Cardiac muscle cell (in vitro differentiated cells and primary cell): ENCODE measurements at places on chromosomes 4 and X.
A peak's percentile ranks its signal among the peaks of the same experiment; 100 is the strongest.

- no peak for DNase-seq
These were observed 323.4 kb downstream of the PCDH7 start for GRCh38 chr4:31043382-31044062.

DNA sequence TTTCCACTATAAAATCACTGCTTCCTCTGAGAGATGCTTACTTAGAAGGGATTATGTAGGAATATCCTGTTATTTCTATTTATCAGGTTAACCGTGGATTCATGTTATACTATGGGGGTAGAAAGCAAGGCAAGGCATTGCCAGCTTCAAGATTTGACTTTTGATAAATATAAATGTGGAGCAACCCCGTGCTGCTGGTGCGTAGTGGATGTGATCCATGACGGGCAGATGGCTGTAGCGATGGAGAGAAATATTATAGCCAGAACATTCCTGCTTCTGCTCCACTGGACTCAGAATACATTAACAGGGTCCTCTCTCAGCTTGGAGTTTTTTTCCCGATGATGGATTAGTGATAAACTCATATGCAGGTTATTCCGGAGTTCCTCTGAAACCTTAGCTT lies 157.6 kb downstream of the TENM3 start:
- DNase-seq: no peak

DNA sequence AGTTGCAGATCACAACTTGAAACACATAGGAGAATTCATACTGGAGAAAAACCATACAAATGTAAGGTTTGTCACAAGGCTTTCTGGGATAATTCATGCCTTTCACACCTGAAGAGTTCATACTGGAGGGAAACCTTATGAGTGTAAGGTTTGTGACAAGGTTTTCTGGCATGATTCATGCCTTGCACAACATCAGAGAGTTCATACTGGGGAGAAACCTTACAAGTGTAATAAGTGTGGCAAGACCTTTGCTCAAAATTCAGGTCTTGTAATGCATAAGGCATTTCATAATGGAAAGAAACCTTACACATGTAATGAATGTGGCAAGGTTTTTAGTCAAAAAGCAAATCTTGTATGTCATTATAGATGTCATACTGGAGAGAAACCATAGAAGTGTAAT lies 58.8 kb upstream of the ENPEP start:
- DNase-seq: no peak

DNA sequence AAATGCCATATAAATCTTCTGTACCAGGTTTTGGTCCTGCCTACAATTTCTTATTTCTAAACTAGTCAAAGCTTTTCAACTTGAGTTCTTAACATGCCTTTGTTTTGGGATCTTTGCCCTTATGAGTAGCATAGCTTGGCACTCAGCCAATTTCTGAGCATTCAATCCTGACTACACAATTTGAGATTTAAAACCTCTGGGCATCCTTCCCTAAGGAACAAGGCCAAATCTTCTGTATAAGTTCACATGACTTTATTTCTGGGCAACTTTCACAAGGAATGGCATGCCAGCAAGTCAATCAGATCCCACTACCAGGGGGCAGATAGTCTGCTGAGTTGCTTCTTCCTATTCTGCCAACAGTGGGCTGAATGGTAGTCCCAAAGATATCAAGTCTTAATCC lies 254.2 kb downstream of the ADAMTS3 start:
- DNase-seq: peak; percentile 61

DNA sequence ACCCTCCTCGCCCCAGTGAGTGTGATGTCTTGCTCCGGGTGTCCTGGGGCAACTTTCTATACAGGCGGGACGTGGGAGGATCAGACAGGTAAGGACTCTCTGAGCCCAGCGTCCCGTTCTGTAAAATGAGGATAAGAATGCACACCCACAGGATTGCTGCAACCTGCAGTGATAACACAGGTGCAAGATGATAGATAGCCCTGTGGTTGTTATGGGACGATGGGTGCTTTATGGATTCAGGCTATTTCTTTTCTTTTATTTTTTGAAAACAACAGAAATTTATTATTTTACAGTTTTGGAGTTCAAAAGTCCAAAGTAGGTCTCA lies 28.6 kb downstream of the BEX3 start:
- no peak for DNase-seq

DNA sequence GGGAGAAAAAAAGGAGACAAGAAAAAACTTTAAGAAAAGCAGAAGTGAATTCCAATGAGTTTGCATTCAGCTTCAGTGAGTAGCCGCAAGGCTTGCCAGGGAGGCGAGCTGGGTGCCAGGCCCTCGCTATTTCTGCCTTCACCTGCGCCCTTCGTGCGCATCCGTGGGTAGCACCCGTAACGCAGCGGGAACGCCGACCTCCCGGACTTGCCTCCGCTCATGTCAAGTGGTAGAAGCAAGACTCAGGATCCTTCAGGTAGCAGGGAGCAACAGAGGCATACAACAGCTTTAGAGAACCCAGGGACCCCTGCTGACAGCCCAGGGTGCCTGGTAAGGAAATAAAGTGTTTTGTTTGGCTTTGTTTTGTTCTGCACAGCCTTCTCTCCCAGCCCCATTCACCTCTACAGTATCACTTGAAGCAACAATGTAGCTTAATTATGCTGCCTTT lies 140.0 kb upstream of the BCOR start:
- DNase-seq: no peak

DNA sequence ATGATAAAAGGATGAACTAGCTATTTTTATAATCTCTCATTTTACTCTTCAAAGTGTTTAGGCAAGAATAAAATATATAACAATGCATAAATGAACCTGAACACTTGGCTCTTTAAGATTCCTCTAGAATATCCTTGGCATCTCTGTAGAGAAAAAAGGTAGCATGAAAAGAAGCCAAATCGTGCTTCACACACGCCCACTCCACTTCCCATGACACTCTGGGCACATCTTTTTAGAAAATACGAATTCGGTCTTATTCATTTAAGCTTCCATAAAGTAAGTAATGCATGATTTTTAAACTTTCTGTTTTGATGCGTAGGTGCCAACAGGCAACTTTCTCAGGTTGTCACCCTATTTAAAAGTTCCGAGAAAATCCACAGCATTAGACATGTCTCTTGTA lies 73.6 kb upstream of the SORBS2 start:
- no peak for DNase-seq

GRCh38 chrX:24494647-24495075 lies 29.6 kb downstream of the PDK3 start:
- DNase-seq: peak; percentile 84

DNA sequence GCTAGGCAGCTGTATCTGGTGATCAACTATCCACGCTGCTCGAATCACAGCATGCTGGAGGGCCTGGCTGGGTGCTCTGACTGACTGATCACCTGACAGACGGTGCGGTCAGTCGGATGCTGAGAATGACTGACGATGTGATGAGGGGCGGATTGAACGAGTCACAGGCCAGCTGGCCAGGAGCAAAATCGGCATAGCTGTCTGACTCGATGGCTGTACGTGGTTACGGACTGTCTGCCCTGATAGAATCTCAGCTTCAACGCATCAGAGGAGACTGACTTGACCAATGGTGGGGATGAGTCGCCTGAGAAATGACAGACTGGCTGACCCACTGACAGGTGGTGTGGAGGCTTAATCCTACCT lies 1.0 kb upstream of the SUV39H1 start:
- no peak for DNase-seq

DNA sequence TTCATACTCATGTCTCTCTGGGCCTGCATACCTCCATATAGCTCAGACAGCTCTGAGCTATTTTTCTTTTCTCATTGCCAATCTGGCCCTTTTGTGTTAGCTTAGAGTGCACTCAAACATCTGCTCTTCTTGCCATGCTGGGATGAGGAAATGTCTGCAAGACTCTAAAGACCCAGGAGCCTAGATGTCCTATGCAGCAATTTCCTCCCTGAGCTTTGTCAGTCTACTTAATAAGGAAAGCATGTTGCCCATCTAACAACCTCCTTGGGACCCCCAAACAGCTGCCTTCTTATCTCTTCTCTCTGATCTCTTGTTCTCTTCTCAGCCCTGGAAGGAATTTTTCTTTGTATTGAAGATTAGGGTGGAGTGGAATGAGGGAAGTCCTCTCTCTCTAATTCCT lies 69.2 kb downstream of the UCHL1 start:
- no peak for DNase-seq

- no peak for DNase-seq
These were observed at the start of gene GBA3 for GRCh38 chr4:22692736-22693135. GBA3 (plus strand) TSS chr4:22692937.

DNA sequence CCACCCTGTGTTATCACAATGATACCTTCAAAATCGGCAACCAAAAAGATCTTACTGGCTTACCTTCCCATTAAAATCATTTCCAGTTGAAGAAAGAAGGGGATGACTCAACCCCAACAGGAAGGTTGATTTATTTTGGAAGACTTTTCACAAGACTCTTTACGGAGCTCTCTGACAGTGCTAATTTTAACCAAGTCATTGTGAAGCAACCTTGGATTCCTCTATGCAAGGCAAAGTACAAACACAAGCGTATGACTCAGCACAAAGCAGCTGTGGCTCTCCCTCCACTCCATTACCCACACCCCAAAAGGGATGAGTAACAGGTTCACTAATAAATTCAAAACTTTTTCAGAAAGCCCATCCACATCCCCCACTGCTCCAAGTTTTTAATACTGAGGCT lies 213.8 kb upstream of the FGF13 start:
- DNase-seq: no peak

DNA sequence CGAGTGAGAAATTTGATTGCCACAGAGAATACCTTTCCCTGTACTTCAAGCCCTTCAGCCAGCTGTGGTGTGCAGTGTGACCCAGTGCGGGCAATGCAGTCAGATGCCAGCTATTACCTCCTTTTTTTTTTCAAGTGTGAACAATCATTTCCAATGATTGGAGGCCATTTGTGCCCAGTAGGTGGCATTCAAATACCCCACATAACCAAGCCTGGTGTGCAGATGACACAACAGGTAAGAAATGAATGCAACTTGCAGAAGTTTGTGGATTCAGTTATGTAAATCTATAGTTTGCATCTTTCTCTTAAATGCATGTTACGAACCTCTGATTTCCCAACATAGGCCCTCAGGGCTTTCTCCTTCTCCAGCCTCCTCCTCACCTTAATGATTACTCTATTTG lies 98.0 kb downstream of the CLCN4 start:
- no peak for DNase-seq

- DNase-seq: peak; percentile 24
These were observed 399.9 kb upstream of the CNKSR2 start for GRCh38 chrX:20974326-20974725.

DNA sequence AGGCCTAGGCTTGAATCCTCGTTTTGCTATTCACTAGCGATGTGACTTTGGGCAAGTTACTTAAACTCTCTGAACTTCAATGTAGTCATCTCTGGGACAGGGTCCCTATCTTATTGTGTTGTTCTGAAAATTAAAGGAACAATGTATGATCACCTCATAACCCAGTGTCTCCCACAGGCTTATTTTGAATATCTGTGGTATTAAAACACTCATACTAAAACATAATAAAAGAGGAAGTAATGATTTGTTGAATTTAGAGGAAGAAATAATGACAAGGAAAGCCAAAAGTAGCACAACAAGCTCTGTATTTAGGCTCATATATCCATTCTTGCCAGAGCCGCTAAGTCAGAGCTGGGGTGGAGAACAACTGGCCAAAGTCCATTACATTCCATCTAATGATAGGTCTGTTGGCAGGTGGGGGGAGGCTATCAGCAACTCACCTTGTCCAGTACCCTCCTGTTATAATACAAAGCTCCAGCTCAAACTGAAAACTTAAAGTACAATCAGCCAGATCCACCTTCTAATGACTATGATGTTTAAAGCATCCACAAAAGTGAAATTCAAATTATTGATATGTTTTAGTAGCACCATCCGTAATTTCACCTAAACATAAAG lies 64.5 kb upstream of the LSM6 start:
- no peak for DNase-seq
